ENCODE measurements at places on chromosomes 3 and 15.

- no peak for DNase-seq
These were observed 51.4 kb downstream of the FAM43A start for GRCh38 chr3:194736896-194737600.

DNA sequence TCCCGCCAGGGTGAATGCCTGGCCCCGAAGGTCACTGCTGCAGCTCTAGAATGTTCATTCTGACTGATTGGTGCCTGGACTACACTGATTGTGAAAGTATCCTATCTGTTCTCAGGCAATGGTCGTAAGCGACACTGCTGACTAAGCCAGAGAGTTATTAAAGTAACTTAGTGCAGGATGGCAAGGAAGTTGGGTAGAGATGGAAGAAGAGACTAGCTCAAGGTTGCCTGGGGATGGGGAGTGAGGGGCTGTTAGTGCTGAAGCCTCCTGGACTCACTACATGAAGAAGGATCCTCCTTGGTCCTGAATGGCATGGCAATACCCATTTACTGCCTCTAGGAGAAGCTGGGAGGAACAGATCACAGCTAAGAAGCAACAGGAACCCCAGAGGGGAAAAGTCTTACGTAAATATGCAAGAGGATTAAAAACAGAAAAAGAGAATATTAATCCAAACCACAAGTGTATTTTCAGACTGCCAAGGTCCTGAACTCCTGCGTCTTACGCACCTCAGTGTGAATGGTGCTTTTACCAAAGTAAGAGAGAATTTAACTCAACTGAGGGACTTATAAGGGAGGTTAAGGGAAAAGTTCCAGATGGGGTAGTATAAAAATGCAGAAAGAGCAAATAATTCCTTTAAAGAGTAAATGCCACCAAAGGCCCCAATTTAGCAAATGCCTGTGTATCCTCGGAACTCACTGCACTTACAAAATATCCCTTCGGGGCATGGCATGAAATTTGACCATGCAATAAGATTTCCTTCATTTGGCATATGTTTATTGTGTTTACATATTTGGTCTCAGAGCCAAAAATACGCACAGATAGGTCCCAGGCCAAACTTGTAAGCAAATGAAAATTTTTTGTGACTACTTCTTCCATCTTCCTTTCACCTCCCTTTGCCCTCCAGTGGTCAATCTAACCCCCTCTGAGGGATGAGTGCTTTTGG is 64.0 kb upstream of the DGKG start:
- peak; percentile 18 for DNase-seq

DNA sequence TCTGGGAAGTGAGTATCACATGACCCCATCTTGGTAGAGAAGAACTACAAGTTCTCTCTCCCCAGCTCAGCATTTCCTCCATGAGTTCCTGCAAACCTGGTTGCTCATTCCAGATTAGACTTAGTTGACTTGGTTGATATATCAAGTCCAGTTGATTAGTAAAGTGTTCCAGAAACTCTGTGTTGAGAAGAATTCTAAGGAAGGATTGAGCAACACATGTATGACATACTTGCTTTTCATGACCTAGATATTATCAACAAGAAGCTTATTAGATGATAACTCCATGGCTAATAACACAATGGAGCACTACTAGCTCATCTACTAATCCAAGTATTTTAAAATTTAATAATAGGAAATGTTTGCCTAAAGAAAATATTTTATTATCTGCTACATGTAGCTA is 6.4 kb upstream of the EID1 start:
- no peak for DNase-seq

- no peak for DNase-seq
These were observed 24.4 kb upstream of the ABHD10 start for GRCh38 chr3:111954228-111954990.

DNA sequence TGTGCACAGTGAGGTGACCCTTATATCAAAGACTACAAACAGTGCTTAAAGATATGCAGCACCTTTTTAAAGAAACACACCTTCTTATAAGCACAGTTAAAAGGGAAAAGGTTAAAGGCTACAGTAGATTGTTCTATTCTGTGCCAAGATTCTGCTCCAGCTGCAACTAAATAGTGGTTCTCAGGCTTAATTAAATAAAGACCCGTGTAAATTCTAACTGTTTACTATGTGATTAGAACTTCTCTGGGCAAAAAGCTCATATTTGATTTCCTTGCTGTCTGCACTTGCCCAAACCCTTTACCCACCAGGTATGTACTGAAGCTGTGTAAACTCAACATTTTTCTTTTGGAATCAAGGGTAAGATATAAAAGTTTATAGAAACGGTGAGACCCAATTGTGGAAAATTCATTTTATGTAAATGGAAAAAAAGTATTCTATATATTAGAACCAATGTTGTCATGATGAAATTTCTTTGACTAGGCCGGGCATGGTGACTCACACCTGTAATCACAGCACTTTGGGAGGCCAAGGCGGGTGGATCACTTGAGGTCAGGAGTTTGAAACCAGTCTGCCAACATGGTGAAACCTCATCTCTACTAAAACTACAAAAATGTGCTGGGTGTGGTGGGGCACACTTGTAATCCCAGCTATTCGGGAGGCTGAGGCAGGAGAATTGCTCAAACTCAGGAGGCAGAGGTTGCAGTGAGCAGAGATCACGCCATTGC is 230.6 kb downstream of the MECOM start:
- no peak for DNase-seq

DNA sequence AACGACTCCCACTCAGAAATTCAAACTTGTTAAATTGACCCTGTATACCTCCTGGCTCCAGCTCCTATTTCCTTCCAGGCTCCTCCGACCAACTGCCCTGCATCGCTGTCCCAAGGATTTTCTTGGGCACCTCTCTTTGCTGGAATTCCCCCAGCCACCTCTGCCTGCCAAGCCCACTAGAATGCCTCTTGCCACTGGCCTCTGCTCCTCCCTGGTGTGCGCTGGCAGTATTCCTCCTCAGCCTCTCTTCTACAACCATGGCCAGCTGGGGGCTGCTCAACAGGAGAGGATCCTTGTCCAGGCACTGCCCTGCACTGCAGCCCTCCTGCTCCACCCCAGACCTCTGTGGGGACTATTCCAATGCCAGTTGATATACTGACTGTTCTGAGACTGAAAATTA is 7.4 kb downstream of the WNT7A start:
- DNase-seq, result no peak

DNA sequence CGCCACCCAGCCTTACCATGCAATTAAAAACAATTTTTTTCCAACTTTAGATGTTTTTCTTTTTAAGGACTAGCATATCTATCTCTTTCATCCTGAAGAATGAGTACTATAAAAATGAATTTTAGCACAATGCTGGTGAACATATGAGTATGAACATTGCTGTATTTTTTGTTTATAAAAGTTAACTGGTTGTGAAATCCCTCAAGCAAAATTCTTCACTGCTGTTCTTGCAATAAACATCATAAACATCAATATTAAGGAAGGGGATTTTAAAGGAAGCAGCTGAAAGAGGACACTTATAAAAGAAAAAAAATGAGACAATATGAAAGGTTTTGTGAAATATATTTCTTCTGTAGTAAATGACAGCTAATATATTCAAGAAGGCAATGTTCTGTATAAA is 3.0 kb downstream of the PLSCR4 start:
- no peak for DNase-seq

DNA sequence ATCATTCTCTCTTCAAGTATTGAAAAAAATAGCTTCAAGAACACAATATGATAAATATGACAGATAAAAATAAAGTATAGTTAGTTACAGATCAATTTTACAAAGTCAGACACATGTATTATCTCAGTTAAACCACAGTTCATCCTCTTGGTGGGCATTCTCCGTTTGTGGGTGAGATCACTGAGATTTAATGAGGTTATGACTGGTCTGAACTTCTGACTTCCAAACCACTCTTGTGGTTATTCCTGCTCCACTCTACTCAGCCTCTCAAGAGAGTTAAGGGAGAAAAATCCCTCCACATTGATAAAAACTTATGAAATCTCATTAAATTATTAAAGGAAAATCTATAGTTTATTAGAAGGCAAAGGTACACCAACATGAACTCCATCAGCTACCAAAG is 229.9 kb upstream of the LRTM1 start:
- no peak for DNase-seq

DNA sequence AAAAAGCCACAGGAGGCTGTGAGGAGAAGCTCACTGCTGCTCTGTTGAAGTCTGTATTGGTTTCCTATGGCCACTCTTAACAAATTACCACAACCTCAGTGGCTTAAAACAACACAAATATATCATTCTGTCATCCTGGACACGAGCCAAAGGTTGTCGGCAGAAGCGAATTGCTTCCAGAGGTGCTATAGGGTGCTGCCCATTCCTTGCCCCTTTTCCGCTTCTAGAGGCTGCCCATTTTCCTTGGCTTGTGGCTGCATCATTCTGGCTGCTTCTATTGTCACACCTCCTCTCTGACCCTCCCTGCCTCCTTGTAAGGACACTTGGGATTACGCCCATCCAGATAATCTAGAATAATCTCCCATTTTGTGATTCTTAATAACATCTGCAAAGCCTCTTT is 6.4 kb upstream of the SACM1L start:
- no peak for DNase-seq

- no peak for DNase-seq
These were observed 62.4 kb upstream of the MEF2A start for GRCh38 chr15:99503411-99503810.

DNA sequence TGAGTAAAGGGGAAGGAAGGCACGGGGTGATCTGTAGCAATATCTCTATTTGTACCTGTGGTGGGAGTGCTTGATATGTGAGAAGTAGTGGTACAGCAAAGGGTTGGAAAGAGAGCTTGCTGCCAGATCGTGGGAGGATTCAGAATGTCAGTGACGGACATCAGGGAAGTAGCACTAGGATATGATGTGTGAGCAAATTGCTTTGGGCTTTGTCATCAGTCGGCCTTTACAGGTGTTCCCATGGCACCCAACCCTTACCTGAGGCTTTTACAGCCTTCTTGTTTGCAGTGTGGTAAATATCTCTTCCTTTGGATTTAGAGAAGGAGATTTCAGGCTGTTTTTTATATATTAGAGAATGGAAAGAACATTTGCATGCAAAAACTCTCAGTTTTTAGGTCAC is 29.8 kb downstream of the IL1RAP start:
- DNase-seq, result peak; percentile 86

DNA sequence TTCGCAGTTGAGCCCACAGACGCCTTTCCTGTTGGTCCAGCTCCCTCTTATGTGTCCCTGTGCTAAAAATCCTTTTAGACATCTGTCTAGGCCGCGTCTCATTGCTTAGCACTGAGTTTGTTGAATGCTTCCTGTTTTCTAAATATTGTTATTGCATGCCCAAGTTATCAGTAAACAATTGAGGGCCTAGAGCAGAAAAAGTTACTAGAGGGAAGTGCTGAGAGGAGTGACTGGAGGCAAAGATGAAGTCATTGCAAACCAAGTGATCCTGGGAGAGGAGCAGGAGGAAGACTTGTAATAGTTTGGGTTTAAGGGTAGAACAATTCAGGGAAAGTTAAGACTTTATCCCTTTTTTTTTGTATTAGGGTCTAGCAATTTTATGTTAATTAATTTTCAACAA is 88.1 kb downstream of the DCUN1D1 start:
- no peak for DNase-seq

- no peak for DNase-seq
These were observed 30.7 kb downstream of the NR1I2 start for GRCh38 chr3:119812491-119813058.

DNA sequence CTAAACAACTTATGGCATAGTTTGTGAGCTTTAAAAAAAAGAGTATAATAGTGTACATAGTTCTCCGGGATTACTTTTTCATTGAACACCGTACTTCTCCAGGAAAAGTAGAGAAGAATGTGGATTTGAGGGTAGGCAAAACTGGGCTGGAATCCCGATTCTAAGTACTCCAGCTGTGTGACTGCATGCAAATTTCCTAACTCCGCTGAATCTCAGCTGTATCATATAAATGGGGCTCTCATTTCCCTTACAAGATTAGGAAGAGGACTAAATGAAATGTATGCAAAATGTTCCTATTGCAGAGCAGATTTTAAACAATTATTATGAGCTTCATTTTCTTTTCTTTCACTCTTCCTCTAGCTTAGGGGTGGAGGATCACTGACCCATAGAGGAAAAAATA is 70.3 kb upstream of the HERC1 start:
- no peak for DNase-seq

DNA sequence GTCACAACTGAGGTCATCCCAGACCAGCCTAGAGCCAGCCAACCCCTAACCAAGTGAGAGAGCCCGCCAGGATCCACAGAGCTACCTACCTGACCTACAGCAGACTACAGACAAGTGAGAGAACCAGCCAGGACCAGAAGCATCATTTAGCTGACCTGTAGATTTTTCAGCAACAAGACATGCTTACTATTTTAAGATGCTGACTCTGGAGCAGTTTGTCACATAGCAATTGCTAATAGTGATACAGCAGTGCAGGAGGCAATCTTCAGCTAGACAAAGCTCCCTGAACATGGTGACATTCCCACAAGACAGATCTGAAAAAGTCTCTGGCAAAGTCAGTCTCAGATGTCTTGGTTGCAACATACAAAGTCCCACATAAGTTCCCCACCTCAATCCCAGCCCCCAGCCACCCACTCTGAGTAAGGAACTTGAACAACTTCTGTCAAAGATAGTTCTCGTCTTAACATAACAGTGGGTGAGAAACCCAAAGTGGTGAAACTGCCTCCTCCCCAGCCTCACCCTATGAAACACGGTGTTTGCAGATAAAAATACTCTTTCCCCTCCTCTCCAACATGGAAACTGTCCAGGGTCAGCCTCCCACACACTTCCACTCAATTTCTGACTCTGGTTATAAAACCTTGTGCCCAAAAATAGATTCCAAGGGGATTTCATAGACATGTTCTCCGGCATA is 120.3 kb upstream of the SLC6A11 start:
- DNase-seq, result no peak

DNA sequence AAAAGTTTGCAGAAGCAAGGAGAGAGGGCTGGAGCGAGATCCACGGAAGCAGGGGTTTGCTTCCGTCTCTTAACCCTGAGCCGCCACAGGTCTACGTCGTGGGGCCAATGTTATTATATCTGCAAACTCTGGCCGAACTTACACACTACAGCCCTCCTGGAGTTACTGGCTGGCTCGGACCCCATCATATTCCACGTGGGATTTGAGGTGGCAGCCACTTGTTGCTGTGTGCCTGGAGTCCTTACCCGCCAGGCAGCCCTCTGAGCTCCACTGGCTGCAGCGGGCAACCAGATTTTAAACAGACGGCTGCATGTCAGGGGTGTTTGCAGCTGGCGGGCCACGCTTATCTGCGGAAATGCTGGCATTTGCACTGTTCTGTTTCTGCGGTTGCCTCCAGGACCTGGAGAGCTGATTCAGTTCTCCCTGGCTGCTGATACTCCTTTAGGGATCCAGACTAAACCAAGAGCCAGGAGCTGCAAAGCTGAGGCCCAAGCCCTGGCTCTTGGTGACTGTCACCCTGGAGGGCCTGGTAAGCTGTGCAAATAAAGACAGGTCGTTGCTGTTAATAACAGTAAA is 34.7 kb downstream of the TM2D3 start:
- no peak for DNase-seq

- no peak for DNase-seq
These were observed 60.5 kb downstream of the HCN4 start for GRCh38 chr15:73308305-73308704.
